ENCODE measurements at places on chromosomes 6 and 20.
A peak's percentile ranks its signal among the peaks of the same experiment; 100 is the strongest.

DNA sequence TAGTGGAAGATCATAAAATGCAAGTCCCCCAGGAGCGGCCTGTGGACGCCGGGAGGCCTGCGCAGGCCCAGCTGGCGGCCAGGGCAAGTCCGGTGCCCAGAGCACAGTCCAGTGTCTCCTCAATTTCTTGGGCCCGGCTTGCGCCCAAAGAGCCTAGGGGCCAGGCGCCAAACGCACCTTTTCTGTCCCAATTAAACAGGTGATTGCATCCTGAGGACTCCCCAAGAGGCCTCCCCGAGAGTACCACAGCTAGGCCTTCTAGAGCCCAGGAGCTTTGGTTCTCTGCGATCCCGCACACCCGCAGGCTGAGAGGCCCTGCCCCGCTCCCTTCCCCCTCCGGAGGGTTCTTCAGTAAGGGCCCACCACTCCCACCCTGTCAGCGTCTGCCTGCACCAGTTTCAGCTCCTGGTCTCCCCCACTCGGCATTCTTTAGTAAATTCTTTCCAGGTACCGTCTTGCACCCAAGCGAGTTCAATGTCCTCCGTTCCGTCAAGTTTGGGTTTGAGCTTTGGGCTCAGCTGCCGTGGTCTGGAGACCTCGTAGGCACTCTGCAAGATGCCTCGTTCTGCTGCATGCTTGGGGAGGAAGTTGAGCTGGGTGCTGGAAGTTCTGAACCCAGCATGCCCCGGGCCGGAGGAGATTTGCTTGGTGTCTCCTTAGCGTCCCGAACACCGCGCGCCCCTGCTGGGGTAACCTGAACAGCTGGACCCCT, 3.9 kb upstream of the NKX2-2 start:
- peak; percentile 39 for DNase-seq

GRCh38 chr6:92684386-92684785, 735.0 kb downstream of the EPHA7 start:
- no peak for DNase-seq

DNA sequence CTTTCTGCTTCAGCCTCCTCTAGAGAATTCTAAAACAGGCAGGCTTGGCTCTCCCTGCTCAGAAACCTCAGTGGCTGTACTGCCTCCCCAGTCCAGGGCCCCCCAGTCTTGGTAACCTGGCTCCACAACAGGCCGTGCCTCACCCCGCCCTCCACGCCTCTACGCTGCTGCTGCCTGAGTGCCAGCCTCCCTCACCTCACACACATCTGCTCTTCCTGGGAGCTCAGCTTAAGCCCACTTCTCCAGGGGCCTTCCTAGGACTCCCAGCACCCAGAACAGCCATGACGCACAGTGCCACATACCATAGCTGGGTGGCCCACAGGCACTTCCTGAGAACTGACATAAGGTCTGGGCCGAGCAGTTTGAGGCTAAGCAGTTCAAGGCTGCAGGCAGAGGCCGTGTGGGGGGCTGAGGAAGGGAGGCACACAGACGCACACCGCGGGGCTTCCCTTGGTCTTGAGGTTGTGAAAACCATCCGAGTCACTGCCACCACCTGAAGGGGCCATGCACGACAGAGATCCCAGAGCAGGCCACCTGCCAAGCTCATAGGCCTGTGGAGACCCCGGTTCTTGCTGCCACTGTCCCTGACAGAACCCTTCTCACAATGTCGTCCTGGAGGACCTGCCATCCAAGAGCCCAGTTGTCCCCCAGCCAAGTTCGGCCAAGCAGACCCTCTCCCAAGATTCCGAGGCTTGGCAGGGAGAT, 42.6 kb downstream of the DSTN start:
- DNase-seq, result no peak

DNA sequence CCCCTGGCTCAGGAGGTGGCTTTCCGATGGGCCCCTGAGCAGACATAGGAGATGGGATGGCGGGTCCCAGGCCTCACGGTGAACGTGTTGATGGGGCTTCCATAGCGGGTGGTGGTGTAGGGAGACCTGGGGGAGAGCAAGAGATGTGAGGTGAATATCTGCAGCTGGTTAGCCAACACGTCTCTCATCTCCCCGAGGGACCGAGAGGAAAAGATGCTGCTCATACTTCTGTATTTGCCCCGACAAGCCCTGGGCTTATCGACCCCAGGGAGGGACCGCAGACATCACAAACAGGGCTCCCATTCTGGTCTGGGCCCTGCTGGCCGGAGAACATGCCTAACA, 38.7 kb downstream of the C6orf132 start:
- DNase-seq, result no peak

DNA sequence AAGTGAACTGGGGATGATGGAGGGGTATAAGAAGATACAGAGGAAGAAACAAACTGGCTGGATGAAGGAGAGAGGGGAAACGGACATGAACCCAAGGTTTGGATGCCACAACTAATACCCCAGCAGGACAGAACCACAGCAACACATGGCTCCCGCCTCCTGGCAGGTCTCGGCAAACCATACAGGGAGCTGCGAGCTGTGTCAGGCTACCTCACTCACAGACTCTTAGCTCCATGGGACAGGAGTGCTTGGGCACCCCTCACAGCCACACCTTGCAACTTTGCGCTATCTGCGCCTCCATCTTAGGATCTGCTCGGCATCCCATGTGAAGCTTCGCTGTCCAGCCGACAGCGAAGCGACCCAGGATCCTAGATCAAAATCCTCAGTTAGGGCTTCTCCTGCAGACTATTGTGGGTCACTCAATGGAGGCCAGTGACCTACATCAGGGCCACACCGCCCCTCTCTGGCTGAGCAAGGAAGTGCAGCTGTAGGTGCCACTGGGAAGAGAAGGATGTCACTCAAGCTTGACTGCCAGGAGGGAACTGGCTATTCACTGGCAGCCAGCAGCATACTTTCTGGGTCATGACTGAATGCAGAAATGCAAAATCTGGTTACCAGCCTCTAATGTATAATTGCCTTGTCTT, 174.4 kb upstream of the RIN2 start:
- DNase-seq, result peak; percentile 87

DNA sequence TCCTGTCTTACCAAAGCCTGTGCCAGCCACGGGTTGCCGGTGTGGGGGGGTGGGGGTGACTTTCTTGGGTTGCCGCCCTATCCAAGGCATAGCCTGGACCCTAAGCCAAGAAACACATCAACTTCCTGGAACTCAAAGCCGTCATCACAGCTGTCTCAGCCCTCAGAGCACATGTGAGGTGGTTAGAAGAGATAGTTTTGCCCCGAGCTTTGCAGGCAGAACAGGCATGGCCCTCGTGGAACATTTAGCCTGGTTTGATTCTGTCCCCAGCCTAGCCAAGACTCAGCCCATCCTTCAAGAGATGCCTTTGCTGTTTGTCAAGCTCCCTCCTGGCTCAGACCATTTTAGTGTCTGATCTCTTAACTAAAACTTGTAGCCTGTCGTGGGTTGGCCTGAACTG, 64.9 kb downstream of the RREB1 start:
- DNase-seq, result no peak

DNA sequence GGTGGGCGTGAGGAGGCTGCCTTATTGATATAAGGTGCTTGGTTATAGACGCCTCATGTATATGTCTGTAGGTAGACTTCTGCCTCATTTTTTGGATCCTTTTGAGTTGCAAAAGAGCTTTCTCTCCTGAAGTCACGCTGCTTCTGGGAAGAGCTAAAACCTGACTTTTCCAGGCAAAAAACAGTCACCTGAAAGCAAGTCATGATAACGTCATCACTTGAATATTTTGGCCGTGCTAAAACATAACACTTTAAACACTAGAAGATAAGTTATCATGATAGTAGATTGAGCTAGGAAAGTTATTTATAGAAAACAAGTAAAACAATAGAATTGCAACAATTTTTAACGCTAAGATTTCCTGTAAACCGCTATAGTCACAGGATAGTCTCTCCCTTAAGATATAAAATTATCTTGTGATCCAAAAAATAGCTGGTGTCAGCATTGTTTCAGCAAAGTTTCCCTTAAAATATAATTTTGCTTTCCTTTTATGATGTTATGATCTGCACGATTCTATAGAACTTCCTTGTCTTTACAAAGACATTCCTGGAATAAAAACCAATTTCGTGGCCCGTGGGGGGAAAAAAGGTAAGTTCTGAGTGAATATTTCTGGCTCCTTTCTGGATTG, 69.0 kb upstream of the AKAP12 start:
- no peak for DNase-seq

- DNase-seq, result no peak
These were observed 119.6 kb downstream of the PXDC1 start for GRCh38 chr6:3631877-3632276.

- no peak for DNase-seq
These were observed 25.5 kb downstream of the FASTKD5 start for GRCh38 chr20:3134151-3134550.

DNA sequence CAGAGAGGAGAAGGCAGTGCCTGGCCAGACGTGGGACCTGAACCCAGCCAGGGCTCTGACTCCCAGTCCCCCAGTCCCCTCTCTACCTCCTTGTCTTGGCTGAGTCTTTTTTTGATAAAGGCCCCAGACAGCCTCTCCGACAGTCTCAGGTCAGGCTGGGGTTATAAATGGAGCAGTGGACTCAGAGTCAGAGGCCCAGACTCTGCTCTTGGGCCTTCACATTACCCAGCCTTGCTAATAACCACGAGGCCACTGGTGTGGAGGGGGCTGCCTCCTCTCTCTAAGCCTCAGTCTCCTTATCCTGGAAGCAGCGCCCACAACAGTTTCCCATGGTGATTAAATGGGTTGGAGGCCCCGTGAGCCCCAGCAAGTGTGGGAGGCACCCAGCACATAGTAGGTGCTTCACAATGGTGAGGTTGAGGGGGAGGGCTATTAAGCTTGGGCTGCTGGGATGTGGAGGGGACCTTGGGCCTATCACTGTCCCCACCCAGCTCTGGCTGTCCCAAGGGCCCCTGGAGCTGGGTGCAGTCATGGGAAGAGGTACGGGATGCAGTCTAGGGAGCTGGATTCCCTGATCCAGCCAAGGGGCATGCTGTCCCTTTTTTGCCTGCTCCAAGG, 35.7 kb downstream of the TGM2 start:
- no peak for DNase-seq

GRCh38 chr6:127538750-127539264, 19.7 kb upstream of the MTCL3 start:
- no peak for DNase-seq

- peak; percentile 74 for DNase-seq
These were observed 465.9 kb upstream of the BTBD3 start for GRCh38 chr20:11451793-11452291.

DNA sequence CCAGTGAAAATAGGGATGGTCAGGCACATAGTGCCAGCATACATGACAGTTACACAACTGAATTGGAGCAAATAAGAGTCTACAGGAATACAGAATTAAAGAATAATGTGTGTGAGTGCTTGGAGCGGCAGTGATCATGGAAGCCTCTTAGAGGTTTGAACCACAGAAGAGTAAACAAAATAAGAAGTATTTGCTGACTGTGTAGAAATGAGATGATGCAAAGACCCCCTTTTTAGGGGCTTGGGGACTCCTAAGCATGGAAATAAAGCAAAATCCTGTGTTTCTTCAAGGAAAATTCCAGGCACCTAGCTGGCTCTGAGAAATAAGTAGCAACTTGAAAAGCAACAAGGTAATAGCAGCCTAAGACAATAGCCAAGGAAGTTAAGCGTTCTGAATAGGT, 6.8 kb downstream of the OR2H2 start:
- DNase-seq, result no peak

DNA sequence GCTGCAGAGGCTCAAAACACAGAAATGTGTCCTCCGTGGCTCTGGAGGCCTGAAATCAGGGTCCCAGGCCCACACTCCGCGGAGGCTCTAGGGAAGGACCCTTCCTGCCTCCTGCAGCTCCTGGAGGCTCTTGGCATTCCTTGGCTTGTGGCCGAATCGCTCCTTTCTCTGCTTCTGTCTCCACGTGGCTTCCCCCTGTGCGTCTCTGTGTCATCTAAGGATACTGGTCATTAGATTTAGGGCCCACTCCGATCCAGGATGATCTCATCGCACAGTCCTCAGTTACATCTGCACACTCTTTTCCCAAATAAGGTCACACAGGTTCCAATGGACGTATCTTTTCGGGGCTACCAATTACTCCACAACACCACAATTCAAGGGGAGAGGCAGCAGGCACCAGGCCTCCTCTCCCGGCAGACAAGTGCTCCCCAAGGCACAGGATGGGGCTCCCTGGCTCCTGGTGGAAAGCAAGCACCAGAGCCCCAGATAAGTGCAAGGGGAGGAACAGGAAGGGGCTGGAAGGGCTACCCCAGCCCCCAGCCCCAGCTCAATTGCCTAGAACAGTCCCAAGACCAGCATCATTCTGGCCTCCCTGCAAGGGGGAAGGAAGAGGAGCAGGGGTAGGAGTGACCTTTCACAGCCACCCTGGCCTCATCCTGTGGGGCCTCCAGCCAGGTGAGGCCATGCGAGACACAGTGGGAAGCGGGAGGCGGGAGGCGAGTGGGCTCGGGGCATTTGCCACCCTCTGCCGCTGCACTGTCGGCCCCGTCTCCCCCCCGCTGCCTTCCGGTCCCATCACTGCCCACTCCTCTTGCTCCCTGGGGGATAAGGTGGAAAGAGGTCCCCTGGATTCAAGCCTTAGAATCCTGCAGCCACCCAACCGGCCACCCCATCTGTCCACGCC, 16.3 kb downstream of the NTSR1 start:
- no peak for DNase-seq

DNA sequence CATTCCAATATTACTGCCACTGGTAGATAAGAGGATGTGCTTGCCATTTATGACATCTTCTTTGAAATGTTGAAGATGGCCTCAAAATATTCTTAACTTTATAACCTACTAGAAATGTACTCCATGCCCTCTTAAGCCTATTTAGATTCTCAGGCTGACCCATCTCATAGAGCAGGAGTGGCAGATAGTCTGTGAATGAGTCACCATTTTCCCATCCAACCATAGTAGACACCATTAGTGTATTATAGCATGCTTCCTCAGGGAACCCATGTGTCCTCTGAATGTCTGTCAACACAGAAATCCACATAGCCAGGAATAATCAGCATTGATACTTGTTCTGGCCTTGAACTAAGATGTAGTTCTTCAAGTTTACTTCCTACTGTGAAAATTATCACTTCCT, 150.2 kb downstream of the IMPG1 start:
- no peak for DNase-seq

DNA sequence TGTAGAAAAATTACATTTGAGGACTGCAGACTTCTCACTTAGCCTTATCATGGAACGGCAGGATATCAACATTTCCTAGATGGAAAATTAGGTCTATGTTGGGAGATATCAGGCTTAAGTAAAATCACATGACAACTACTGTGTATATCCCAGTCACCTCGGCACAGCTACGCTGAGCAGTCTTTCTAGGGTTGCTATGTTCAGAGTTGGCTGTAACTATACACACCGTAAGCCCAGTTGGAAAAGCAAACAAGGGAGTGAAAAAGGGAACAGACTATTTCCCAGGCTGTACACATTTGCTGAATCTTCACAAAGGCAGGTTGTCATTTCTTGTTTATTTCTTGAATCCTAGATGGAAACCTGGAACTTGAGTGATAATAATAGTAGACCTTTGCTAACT, 80.7 kb upstream of the PTPRK start:
- DNase-seq, result no peak
